Smooth muscle cell of the coronary artery (primary cell): ENCODE measurements at places on chromosomes 7 and 10. TPM values are rescaled to one million over a fixed set of nuclear protein-coding genes. Genes with fewer than 3 reads are reported as not detected.

Gene MNX1
- not detected in 2 replicates for total RNA-seq

Gene TAS2R4
- 0.38 and 0.70 TPM in 2 replicates for total RNA-seq

Gene THSD7A
- total RNA-seq, result 0.12 and 0.38 TPM in 2 replicates

Gene DLG5
- 22.2 and 52.4 TPM in 2 replicates for total RNA-seq

Gene PCLO
- total RNA-seq, result under 0.01 TPM in 1 of 2 replicates, not detected in the other

Gene VGF
- not detected in 2 replicates for total RNA-seq

Gene CEP55
- 0.47 and 10.1 TPM in 2 replicates for total RNA-seq

Gene GPR15LG
- not detected in 2 replicates for total RNA-seq

Gene NEUROG3
- total RNA-seq, result not detected in 2 replicates

Gene DBF4
- total RNA-seq, result 1.3 and 7.0 TPM in 2 replicates

Gene NPY4R
- total RNA-seq, result 0.12 and 0.15 TPM in 2 replicates

Gene MAP3K8
- total RNA-seq, result 5.6 and 15.7 TPM in 2 replicates
